Cardiac muscle cell (in vitro differentiated cells and primary cell): ENCODE measurements at places on chromosomes 11 and 22. TPM values are rescaled to one million over a fixed set of nuclear protein-coding genes. Genes with fewer than 3 reads are reported as not detected.

- H3K27me3 ChIP-seq = peaks cover 7% of the 10 kb centered on the region
- H3K36me3 ChIP-seq = no peaks in the 10 kb centered on the region
- peak within 1 kb of the TSS; percentile 66 for H3K4me3 ChIP-seq
- H3K27ac ChIP-seq = no peak within 1 kb of the TSS
- no peaks in the 10 kb centered on the region for H3K4me1 ChIP-seq
These were observed at the start of gene ENDOD1 for GRCh38 chr11:95089620-95090542. Gene ENDOD1, plus strand, starts transcription at chr11:95089846. Its CDS starts 82 bp downstream, at chr11:95089928.

GRCh38 chr11:79018371-79018849 is 422.4 kb downstream of the TENM4 start:
- H3K4me3 ChIP-seq = no peak overlapping the region
- no peak for DNase-seq
- peaks cover 15% of the 10 kb centered on the region for H3K4me1 ChIP-seq
- H3K36me3 ChIP-seq = no peaks in the 10 kb centered on the region

DNA sequence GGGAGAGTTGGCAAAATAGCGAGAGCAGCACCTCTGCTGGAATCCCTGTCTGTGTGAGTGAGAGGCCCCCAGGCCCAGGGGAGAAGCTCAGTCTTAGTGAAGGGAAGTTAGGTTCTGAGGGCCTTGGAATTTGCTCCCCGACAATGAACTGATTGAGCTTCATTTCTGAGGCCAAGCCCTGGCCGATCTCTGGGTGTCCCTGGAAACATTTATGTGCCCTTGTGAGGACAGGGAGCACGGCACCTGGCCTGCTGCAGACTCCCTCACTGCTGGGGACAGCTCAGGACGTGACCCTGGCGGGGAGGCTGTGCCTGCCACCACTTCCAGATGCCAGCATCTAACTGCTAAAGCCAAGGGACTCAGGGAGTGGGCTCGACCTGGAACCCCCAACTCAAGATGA is 52.0 kb downstream of the ARHGAP8 start:
- no peak overlapping the region for H3K4me3 ChIP-seq
- DNase-seq = no peak
- no peaks in the 10 kb centered on the region for H3K36me3 ChIP-seq
- no peaks in the 10 kb centered on the region for H3K4me1 ChIP-seq

GRCh38 chr11:45169310-45170072 is 23.1 kb downstream of the PRDM11 start:
- no peaks in the 10 kb centered on the region for H3K36me3 ChIP-seq
- no peaks in the 10 kb centered on the region for H3K27me3 ChIP-seq
- no peak overlapping the region for H3K4me3 ChIP-seq
- no peak for DNase-seq

GRCh38 chr22:23034621-23035556 is 35.4 kb upstream of the GNAZ start:
- no peak for DNase-seq
- no peaks in the 10 kb centered on the region for H3K4me1 ChIP-seq
- H3K27me3 ChIP-seq = no peaks in the 10 kb centered on the region
- no peaks in the 10 kb centered on the region for H3K36me3 ChIP-seq

- peaks cover 6% of the 10 kb centered on the region for H3K27me3 ChIP-seq
- no peaks in the 10 kb centered on the region for H3K4me1 ChIP-seq
- no peak overlapping the region for H3K4me3 ChIP-seq
- DNase-seq = no peak
- H3K36me3 ChIP-seq = no peaks in the 10 kb centered on the region
- H3K27ac ChIP-seq = no peak overlapping the region
These were observed 21.4 kb upstream of the ABCC8 start for GRCh38 chr11:17498058-17498457.

DNA sequence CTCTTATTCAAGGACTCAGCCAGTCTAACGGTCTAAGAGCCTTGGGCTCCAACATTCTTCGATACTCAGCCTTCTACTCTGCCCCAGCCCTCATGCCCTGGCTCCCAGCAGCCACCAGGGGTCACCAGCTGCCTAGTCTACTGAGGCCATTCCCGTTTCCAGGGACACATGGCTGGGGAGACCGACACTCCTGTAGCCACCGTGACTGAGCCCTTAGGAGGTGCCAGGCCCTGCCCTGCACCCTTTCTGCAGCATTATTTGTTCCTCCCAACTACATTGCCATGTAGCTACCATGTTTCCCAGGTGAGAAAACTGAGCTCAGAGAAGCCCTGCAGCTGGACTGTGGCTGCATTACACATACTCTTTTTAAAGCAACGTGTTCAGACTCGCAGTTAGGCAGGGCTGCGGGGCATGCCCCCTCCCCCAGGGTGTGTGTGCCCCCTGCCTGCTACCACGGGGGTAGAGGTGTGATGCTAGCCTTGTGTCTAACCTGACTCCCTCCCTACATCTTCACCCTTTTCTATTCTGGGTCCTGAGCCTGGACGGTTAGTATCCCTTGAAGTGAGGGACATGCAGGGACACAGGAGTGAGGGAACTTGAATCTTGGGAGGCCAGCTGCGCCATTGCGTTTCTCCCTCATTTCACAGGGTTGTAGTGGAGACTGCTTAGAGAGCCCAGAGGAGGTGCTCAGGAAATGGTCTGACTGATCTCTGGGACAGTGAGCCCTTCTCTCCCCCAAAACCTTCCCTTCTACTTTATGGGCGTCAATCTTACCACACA is 17.5 kb downstream of the ATG16L2 start:
- peak; percentile 83 for DNase-seq
- H3K27ac ChIP-seq = peak overlapping the region; percentile 12
- no peaks in the 10 kb centered on the region for H3K36me3 ChIP-seq
- no peak overlapping the region for H3K4me3 ChIP-seq

DNA sequence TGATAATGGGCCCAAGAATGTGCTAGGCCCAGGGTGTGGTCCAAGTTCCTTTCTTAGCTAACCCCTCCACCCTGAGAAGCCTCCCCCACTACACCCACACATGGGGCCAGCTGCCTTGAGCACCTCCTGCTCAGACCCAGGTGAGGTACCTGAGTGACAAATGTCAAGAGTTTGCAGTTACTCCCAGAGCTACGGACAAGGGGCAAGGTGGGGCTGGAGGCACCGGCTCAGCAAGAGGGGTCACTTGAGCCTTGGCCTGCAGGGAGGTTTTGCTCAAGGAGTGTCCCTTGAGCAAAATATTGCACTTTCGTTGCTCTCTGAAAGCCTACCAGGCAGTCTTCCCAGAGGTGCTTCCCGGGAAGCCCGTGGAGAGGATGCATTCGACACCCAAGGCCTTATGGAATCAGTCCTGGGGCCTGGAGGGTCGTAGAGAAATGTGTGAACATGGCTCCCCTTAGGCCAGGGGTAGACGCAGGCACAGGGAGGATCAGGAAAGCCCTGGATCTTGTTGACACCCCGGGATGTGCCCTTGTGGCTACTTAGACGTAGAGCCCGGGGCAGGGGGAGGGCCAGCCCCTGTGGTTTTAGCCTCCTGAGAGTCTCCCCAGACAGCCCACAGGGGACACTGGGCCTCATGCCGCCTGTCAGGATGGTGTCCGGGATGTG is 114.2 kb downstream of the KCNQ1 start:
- H3K27ac ChIP-seq = no peak overlapping the region
- H3K4me1 ChIP-seq = peaks cover 9% of the 10 kb centered on the region
- no peak for DNase-seq
- H3K36me3 ChIP-seq = no peaks in the 10 kb centered on the region
- no peak overlapping the region for H3K4me3 ChIP-seq
- H3K27me3 ChIP-seq = no peaks in the 10 kb centered on the region

DNA sequence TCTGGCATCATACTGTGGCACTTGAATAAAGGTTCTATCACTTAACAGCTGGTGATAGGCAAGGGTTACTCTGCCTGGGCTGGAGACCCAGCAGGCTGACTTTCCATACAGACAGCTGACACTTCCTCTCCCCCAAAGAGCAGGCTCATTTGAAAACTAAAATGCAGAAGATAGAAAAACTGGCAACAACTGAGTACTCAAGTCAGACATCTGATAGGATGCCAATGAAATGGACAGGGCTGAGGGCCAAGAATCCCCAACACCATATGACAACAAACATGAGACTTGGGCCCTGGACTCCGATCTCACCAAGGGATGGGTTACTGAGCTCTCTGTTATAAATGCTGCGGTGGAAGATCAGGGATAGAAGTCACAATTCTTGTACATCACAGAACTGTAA is 237.2 kb downstream of the LRRC4C start:
- no peaks in the 10 kb centered on the region for H3K27me3 ChIP-seq
- H3K4me1 ChIP-seq = peaks cover 15% of the 10 kb centered on the region
- H3K4me3 ChIP-seq = no peak overlapping the region
- DNase-seq = no peak
- no peaks in the 10 kb centered on the region for H3K36me3 ChIP-seq
- no peak overlapping the region for H3K27ac ChIP-seq

The TNNT3 gene
- total RNA-seq = 2.5 and 2.7 TPM in 2 replicates

The SYT7 gene
- 8.7 and 12.1 TPM in 2 replicates for total RNA-seq

The ABCG4 gene
- 1.9 and 3.2 TPM in 2 replicates for total RNA-seq
